ENCODE measurements at places on chromosomes 4 and X. TPM values are rescaled to one million over a fixed set of nuclear protein-coding genes. Genes with fewer than 3 reads are reported as not detected.

- no peaks in the 10 kb centered on the region for H3K27me3 ChIP-seq
- no peaks in the 10 kb centered on the region for H3K36me3 ChIP-seq
- H3K4me3 ChIP-seq, result no peak overlapping the region
Measured at GRCh38 chr4:153517159-153517558, 51.0 kb downstream of the TMEM131L start.

- peaks cover 1% of the 10 kb centered on the region for H3K27me3 ChIP-seq
- H3K27ac ChIP-seq, result no peak overlapping the region
- no peak overlapping the region for H3K4me3 ChIP-seq
- H3K36me3 ChIP-seq, result peaks cover 7% of the 10 kb centered on the region
Measured at GRCh38 chrX:3638280-3638873, 75.1 kb downstream of the PRKX start.

- H3K27ac ChIP-seq, result no peak overlapping the region
- H3K4me3 ChIP-seq, result no peak overlapping the region
- DNase-seq, result no peak
- no peaks in the 10 kb centered on the region for H3K36me3 ChIP-seq
Measured at GRCh38 chr4:111849746-111850284, 295.4 kb upstream of the FAM241A start.

- H3K27me3 ChIP-seq, result no peaks in the 10 kb centered on the region
- no peak for DNase-seq
- H3K27ac ChIP-seq, result no peak overlapping the region
- no peak overlapping the region for H3K4me3 ChIP-seq
Measured at GRCh38 chr4:37725718-37726117, 39.5 kb upstream of the RELL1 start.

- no peaks in the 10 kb centered on the region for H3K27me3 ChIP-seq
- DNase-seq, result no peak
- H3K4me1 ChIP-seq, result peaks cover 5% of the 10 kb centered on the region
- no peaks in the 10 kb centered on the region for H3K36me3 ChIP-seq
- H3K4me3 ChIP-seq, result no peak overlapping the region
- H3K27ac ChIP-seq, result no peak overlapping the region
Measured at GRCh38 chr4:152635851-152636250, 43.9 kb downstream of the TMEM154 start.

- H3K4me1 ChIP-seq, result no peaks in the 10 kb centered on the region
- H3K27ac ChIP-seq, result no peak overlapping the region
- H3K36me3 ChIP-seq, result no peaks in the 10 kb centered on the region
- no peaks in the 10 kb centered on the region for H3K27me3 ChIP-seq
- no peak for DNase-seq
- H3K4me3 ChIP-seq, result no peak overlapping the region
Measured at GRCh38 chr4:111502626-111503025, 642.6 kb upstream of the FAM241A start.

DNA sequence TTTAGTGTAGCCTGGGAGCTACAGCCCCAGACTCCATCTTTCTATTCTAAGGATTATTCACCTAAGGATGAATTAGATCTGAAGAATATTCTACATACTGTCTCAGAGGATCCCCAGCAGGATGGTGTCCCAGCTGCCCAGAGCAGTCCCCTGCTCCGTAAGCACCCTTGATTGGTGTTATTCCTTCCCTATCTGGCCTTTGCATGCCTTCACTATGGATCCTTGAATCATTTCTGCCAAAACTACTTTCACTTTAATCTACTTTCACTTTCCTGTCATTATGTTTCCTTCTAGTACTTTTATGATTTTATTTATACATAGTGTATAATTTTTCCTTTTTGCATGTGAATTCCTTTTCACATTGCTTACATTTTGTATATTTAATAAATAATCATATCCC, 39.2 kb downstream of the ARHGAP24 start:
- DNase-seq, result no peak
- H3K4me1 ChIP-seq, result no peaks in the 10 kb centered on the region
- no peaks in the 10 kb centered on the region for H3K36me3 ChIP-seq
- H3K27ac ChIP-seq, result no peak overlapping the region
- no peak overlapping the region for H3K4me3 ChIP-seq

GRCh38 chr4:186946682-186947294, 223.1 kb upstream of the FAT1 start:
- DNase-seq, result peak; percentile 61
- no peak overlapping the region for H3K4me3 ChIP-seq
- peaks cover 6% of the 10 kb centered on the region for H3K4me1 ChIP-seq
- no peaks in the 10 kb centered on the region for H3K36me3 ChIP-seq
- H3K27ac ChIP-seq, result no peak overlapping the region

- no peak overlapping the region for H3K4me3 ChIP-seq
- H3K36me3 ChIP-seq, result peaks cover 13% of the 10 kb centered on the region
- DNase-seq, result no peak
- peaks cover under 1% of the 10 kb centered on the region for H3K27me3 ChIP-seq
- peaks cover 13% of the 10 kb centered on the region for H3K4me1 ChIP-seq
Measured at GRCh38 chr4:54274795-54275665, 45.9 kb downstream of the PDGFRA start.

DNA sequence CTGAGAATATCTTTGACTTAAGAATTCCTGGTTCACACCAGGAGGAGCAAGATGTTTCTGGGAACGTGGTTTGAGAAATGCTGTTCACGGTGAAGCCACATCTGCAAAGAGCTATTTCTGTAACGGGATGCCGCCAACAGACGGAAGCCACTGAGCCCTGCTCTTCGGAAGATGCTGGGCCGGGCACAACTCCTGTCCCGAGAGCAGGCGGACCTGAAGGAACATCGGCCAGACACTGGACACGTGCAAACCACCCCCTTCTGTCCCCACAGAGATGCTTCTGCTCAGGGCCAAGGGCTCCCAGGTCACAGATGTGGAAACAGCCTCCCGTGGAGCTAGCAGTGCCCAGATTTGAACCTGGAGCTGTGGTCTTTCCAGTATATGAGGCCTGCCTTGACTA, 24.3 kb downstream of the HMX1 start:
- DNase-seq, result no peak
- no peaks in the 10 kb centered on the region for H3K4me1 ChIP-seq
- peaks cover 4% of the 10 kb centered on the region for H3K27me3 ChIP-seq
- H3K4me3 ChIP-seq, result no peak overlapping the region
- no peak overlapping the region for H3K27ac ChIP-seq
- H3K36me3 ChIP-seq, result no peaks in the 10 kb centered on the region

GRCh38 chrX:96978906-96979305, 95.2 kb downstream of the RPA4 start:
- H3K36me3 ChIP-seq, result no peaks in the 10 kb centered on the region
- DNase-seq, result no peak
- H3K27ac ChIP-seq, result no peak overlapping the region
- H3K4me3 ChIP-seq, result no peak overlapping the region
- peaks cover 1% of the 10 kb centered on the region for H3K27me3 ChIP-seq

DNA sequence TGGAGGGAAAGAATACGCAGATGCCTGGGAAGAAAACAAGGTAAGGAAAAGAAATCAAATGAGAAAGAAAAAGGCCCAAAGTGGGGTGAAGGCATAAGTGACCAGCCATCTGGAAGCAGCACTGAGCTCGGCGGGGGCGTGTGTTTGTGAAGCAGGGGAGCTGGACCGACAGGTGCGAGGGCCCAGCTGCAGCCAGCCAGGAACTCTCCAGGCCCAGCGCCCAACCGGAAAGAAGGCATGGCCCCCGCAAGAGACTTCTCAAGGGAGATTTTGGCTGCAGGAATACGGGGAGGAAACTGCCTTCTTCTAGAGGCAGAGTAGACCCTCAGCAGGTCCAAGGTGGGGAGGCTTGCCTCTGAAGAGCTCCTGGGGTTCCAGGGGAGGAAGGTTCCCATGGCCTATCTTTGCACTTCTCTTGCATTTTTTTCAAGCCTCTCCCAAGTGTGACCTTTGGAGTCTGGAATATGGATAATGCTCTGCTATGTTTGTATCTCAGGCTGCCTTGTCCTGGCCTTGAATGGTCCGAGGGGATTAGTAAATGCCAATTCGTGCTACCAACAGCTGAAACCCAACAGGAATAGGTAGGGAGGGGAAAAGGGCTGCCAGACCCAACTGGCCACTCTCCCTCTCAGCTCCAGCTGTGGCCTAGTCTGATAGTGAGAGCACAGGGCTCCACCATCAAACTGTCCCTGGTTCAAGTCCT, 10.8 kb upstream of the CITED1 start:
- H3K4me1 ChIP-seq, result peaks cover 7% of the 10 kb centered on the region
- H3K4me3 ChIP-seq, result no peak overlapping the region
- no peak for DNase-seq

DNA sequence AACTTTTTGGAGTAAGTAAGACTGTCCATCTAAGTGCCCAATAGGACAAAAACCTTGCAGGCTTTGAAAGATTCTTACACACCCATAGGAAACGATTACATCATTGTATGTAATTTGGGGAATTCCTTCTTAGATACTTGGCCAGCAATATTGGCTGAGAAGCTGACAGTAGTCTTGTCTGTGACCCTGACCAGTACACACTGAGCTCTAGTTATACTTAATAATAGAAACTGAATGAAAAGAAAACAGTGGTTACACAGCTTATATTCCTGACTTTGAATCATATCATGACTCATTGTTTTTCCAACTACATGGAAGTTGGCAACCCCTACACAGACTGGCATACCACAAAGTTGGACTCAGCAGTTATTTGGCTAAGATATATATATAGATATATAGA, 7.1 kb upstream of the TLR2 start:
- no peaks in the 10 kb centered on the region for H3K4me1 ChIP-seq
- H3K36me3 ChIP-seq, result no peaks in the 10 kb centered on the region
- no peak overlapping the region for H3K27ac ChIP-seq
- no peak overlapping the region for H3K4me3 ChIP-seq

DNA sequence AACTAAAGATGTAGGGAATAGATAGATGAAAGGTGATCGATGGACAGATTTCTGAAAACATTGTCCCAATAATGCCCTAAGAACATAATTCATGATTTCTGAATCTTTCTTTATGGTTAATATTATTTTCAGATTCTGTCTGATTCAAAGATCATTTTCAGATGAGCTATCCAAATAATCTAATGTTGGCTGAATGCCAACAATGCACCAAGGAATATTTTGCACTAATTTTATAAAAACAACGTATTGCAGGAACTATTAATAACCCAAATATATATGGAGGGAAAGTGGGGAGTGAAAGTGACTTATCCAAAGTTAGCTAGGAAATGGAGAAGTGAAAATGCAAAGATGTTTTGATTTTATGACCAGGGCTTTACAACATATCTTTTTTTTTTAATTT, 1675.5 kb downstream of the STIM2 start:
- DNase-seq, result no peak
- no peaks in the 10 kb centered on the region for H3K36me3 ChIP-seq
- H3K27me3 ChIP-seq, result no peaks in the 10 kb centered on the region
- no peak overlapping the region for H3K4me3 ChIP-seq
- H3K4me1 ChIP-seq, result no peaks in the 10 kb centered on the region

DNA sequence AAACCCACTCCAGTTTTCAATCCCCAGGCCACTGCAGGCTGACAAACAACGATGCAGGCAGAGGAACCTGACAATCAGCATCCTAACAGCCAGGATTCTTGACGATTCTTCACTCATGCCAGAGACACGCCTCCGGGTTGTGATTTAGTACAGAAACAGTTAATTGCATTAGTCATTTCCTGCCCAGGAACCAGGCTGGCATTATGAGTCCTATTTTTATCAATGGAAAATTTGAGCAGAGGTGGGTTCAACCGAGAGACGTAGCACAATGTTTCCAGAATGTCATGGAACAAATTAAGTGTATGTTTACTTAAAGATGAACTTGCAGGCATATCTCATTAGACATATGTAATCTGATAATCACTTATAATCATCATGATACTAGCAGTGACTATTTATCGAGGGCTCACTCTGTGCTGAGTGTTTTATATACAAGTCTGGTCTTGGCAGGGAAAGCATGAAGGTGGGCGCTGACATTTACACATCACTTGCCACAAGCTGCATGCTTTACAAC, 159.7 kb downstream of the NSUN7 start:
- DNase-seq, result no peak
- H3K27me3 ChIP-seq, result peaks cover 8% of the 10 kb centered on the region
- no peak overlapping the region for H3K4me3 ChIP-seq
- peaks cover 13% of the 10 kb centered on the region for H3K4me1 ChIP-seq
- H3K36me3 ChIP-seq, result peaks cover 16% of the 10 kb centered on the region

DNA sequence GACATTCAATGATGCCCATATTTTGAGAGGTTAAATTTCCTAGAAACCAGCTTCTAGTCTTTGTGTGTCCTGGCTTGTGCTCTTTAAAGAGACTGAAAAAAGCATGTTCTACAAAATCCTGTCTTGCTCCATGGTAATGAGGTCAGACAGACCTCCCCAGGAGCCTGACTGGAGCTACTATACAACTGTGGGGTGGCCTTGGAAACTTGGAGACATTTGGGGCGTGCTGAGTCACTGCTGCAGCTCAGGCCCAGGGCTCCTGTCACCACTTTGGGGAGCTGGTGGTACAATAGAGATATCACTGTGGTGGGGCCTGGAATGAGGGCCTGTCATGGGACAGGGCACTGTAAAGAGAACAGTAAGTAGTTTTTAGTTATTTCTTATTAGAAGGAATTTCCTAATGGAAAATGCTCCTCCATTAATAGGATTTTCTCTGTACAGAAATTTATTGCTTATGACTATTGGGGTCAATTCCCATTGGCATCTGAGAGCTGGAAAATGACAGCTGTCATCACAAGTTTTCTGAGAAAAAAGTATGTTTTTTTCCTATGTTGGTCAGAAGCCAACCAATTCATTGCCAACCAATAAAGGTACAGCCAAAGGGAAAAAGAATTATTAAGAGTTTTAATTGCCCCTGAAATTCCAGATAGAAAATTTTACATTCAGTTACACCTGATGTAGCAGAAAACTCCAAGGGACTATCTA, 207.4 kb upstream of the JADE1 start:
- no peaks in the 10 kb centered on the region for H3K36me3 ChIP-seq
- H3K4me3 ChIP-seq, result no peak overlapping the region
- H3K27me3 ChIP-seq, result peaks cover 5% of the 10 kb centered on the region
- H3K4me1 ChIP-seq, result peaks cover 25% of the 10 kb centered on the region

- H3K4me3 ChIP-seq, result no peak overlapping the region
- DNase-seq, result no peak
- no peaks in the 10 kb centered on the region for H3K27me3 ChIP-seq
- H3K4me1 ChIP-seq, result peaks cover 16% of the 10 kb centered on the region
- H3K27ac ChIP-seq, result no peak overlapping the region
Measured at GRCh38 chr4:98556451-98556850, 102.0 kb downstream of the TSPAN5 start.

GRCh38 chr4:36568575-36568974, 287.2 kb downstream of the DTHD1 start:
- no peaks in the 10 kb centered on the region for H3K27me3 ChIP-seq
- no peak overlapping the region for H3K4me3 ChIP-seq
- no peak overlapping the region for H3K27ac ChIP-seq
- H3K36me3 ChIP-seq, result no peaks in the 10 kb centered on the region
- no peaks in the 10 kb centered on the region for H3K4me1 ChIP-seq

TLR10 gene
- not detected for total RNA-seq

C4orf51 gene
- not detected for total RNA-seq

BEX1 gene
- total RNA-seq, result 60.3 TPM

UBE2K gene
- total RNA-seq, result 102 TPM

IGFBP7 gene
- total RNA-seq, result 7.6 TPM

HELT gene
- total RNA-seq, result not detected

SPANXB1 gene
- not detected for total RNA-seq

TMEM184C gene
- total RNA-seq, result 26.2 TPM

NPNT gene
- not detected for total RNA-seq

All from endothelial cell (in vitro differentiated cells).